ENCODE measurements at places on chromosomes 2 and 18.

DNA sequence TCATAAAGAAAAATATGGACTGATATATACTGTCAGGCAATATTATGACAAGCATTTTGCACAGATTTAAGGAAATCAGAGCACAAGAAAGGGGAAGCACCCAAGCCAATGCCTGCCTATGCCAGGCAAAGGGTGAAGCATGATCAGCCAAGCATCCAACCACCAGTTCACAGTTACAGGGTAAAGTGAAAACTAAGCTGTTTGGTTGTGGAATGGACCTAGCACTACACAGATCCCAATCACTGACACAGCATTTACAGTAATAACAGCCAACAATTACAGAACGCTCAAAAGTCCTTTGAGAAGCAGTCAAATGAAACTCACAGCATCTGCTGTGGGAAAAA is 90.3 kb downstream of the SP3 start:
- no peak for ATAC-seq

- no peak for ATAC-seq
These were observed 177.9 kb upstream of the LRP1B start for GRCh38 chr2:142308744-142309143.

- peak; percentile 90 for ATAC-seq
These were observed 58.7 kb upstream of the SP3 start for GRCh38 chr2:174023591-174024523.

- ATAC-seq: no peak
These were observed 7.0 kb downstream of the ASIC4 start for GRCh38 chr2:219521066-219521880.

GRCh38 chr2:205293559-205293958 is 388.7 kb upstream of the NRP2 start:
- ATAC-seq: no peak

- no peak for ATAC-seq
These were observed 208.0 kb downstream of the HAUS1 start for GRCh38 chr18:46312221-46312620.

GRCh38 chr2:19785867-19786266 is 115.9 kb downstream of the TTC32 start:
- ATAC-seq: no peak

GRCh38 chr2:133040170-133040569 is 370.2 kb upstream of the LYPD1 start:
- ATAC-seq: no peak

GRCh38 chr2:96342085-96342484 is 6.5 kb downstream of the NCAPH start:
- ATAC-seq: peak; percentile 79

DNA sequence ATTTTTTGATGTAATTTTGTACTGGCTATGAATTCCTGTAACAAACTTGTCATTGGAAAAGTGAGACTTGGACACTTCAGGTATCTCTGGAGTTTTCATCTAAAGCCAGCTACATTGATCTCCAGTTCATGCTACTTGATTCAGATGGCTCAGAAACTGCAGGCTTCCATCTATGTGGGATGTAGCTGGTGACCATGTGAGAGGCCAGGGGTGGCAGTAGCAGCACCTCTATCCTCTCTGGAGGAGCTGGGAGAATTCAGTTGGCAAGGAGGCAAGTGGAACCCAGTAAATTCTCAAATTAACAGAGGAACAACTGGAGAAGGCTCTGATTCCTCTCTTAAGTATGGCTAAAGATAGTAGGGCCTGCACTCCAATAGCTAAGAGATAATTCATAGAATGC is 10.0 kb upstream of the SPTBN1 start:
- ATAC-seq: no peak

DNA sequence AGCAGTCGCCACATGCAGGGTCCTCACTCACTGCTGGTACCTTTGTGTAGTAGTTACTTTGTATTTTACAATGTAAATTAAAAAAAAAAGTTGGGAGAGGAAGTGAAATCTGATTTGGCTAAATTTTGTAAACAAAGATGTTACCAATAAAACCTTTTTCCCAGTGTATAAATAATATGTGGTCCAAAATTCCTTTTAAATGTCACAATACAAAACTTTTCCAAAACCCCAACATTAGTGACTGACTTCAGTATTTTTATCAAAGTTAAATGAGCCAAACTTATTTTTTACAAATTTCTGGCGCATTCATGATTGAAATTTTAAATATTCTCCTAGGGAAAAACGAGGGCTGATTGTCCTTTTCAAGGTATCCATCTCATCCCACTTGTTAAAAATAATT is 239.9 kb downstream of the AGAP1 start:
- no peak for ATAC-seq

- peak; percentile 16 for ATAC-seq
These were observed 14.7 kb upstream of the ITGB6 start for GRCh38 chr2:160214461-160215445.

- no peak for ATAC-seq
These were observed 467.0 kb upstream of the RAB12 start for GRCh38 chr18:8142131-8142711.

DNA sequence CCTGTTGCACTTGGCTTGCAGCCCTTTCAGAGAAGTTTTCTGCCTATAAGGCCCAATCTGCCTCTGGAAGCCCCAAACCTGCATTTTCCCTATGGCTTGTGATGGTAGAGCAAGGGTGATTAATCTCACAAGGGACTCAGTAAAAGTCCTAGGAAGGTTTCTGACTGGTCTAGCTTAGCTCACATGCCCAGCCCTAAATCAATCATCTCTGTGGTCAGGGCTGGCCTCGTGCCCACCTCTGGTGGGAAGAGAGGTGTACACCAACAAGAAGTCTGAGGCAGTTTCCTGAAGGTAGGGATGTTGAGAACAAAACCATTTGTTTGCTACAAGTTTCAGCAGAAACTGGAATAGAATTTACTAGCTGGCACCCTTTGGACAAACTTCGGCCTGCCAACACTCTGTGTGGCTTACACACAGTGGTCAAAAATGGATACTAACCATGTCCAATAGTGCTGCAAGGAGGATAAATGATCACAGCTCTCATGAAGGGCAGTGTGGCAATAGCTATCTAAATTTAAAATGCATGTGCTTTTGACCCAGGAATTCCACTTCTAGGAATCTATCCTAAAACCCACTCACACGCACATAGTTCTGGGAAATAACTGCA is 96.4 kb downstream of the EN1 start:
- ATAC-seq: no peak

DNA sequence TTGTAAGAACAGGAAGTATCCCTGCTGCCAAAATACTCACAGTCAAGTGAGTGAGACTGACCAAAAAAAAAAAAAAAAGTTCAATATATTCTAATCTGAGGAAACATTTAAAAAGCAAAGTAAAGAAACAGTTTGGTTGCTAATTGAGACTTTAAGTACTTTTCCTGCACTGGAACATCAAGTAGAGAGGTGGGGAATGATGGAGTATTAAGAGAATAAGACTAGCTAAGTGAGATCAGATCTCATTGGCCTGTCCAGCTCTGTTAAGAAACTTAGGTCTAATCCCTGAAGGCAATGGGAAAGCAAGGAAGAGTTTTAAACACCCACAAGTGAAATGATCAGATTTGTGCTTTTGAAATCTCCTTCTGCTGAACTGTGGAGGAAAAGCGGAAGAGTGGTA is 27.8 kb upstream of the MAP4K3 start:
- no peak for ATAC-seq

DNA sequence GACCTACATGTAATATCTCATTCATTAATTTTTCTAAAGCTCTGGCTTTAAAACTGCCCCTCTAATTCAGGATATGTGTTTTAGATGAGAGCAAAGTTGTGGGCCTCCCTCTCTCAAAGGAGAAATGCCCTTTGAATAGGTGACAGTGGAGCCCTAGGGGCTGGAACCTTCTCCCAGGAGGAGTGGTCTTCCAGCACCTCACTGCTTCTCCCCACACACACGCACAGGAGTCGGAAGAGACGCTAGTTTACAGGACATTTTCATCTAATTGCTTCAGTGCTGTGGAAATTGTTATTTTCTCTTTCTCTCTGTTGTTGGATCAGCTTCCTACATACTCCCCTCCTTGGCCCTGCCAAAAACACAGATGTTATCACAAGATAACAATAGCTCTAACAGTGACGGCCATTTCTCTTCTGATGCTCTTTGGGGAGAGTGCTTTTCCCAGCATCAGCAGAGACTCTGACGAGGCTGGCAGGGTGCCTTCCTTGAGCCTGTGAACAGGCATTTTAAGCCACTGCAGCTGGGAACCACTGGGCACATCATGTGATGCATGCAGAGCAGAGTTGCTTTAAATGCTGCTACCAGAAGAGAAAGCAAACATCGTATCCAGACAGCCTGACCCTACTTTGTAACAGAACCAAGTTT is 209.4 kb upstream of the SP5 start:
- no peak for ATAC-seq

DNA sequence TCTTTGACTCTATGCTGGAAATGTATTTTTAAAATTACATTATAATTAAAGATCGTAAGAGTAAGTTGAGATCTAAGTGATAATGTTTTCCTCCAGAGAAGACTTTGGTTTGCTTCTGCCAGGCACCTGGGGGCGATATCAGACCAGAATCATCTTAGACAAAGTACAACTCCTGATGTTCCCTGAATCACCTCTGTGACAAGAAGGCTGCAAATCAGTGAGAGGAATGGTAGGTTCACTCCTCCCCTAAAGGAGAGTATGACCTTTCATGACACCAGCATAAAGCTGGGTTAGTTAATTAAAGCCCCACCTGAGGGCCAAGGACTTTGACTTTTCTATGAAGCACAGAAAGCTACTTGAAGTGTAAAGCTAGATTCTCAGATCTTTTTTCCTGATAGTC is 114.4 kb upstream of the DTNA start:
- no peak for ATAC-seq

GRCh38 chr2:238997137-238997390 is 149.2 kb downstream of the TWIST2 start:
- ATAC-seq: no peak

DNA sequence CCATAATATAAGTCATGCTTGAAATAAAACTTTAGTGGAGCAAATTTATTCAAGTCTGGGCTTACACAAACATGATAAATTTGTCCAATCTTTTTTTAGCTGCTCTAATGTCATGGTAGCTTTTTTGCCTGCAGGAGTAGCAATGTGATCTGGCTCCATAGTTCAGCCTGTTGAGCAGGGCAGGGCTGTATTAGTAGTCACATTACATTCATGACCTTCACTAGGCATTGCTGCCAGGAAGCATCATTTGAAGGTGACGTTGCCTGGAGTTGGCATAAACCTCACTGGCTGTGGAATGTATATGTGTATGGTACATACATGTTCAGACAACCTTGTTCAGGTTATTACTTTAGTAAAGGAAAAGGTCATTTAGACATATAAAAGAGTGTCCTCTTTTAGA is 76.6 kb downstream of the CCDC85A start:
- no peak for ATAC-seq

DNA sequence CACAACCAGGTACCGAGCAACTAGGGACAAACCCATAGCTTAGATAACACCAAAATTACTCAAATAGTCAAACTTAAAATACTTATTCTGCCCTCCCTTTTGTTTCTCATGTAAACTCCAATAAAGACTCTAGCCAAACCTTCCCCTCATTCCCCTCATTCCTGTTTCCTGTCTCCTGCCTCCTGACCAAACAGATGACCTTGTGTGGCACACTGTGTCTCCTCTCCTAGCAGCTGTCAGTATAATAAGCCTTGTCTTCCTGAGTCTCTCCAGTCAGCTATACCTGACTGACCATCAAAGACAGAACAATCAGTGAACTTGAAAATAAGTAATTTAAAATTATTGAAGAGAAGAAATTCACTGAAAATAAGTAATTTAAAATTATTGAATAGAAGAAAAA is 14.3 kb downstream of the SULT1C4 start:
- ATAC-seq: no peak

DNA sequence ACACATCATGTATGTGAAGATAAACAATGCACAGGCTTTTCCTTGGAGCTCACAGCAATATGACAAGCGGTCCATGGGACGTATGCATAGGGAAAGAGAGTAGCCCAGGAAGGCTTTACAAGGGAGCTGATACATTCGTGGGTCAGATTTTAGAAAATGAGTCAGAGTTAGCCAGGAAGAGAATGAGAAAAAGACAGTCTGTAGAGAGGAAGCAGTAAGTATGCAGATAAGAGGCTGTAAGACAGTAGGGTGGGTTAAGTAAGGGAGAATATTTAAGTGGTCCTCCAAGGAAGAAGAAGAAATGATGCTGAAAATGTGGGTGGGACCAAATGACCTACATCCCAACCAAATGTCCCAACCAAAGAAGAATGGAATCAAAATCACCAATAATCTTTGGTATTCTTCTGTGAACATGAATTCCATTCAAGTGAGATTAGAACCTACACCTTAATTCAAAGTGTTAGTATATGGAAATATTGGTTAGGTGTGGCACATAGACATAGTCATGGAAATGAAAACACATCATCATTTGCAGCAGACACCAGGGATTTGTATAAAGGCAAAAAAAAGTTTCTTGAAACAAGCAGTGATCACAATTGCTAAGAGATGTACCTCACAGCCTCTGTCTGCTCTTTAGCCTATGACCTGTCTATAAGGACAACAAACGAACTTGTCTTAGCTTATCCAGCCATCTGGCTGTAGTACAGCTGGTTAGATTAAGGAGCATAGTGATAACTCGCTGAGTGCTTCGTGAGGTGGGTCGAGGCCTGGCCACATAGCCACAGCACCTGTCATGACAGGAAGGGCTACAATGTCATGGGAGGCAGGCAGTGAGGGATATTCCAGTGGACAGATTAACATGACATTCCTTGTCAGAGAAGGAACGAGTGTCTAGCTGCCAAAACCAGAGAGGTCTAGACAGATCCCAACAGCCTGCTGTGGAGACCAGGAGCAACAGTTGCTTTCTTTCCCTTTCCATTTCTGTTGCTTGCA is 133.6 kb downstream of the ALK start:
- ATAC-seq: no peak

GRCh38 chr18:50853863-50854271 is 25.1 kb upstream of the ME2 start:
- ATAC-seq: no peak

DNA sequence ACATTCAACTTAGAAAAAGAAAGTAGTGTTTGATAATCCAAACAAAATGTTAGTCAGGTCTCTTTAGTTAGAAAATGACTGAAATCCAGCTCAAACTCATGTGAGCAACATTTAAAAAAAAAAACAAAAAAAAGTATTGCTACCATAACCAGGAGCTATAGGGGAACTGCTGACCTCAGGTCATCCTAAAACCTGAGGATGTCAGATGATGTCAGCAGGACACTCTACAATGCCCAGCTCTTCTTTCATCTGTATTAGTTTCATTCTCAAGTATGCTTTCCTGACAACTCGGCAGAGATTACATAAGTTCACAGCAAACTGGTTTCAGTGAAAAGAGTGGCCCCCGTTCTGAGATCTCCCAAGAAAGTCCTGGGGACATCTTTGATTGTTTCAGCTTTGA is 4.2 kb upstream of the ESCO1 start:
- ATAC-seq: no peak
